ENCODE measurements at places on chromosomes 1 and 21.

- DNase-seq = no peak
Observed at GRCh38 chr21:46347791-46348381, 23.9 kb downstream of the PCNT start.

- no peak for DNase-seq
Observed at GRCh38 chr1:169483500-169483966, 2.2 kb downstream of the SLC19A2 start.

GRCh38 chr1:212545941-212546635 lies 62.5 kb upstream of the ATF3 start:
- DNase-seq = no peak

GRCh38 chr1:202688401-202688800 lies 21.9 kb downstream of the SYT2 start:
- no peak for DNase-seq

- DNase-seq = no peak
Observed at GRCh38 chr1:55081905-55082296, 42.6 kb downstream of the PCSK9 start.

DNA sequence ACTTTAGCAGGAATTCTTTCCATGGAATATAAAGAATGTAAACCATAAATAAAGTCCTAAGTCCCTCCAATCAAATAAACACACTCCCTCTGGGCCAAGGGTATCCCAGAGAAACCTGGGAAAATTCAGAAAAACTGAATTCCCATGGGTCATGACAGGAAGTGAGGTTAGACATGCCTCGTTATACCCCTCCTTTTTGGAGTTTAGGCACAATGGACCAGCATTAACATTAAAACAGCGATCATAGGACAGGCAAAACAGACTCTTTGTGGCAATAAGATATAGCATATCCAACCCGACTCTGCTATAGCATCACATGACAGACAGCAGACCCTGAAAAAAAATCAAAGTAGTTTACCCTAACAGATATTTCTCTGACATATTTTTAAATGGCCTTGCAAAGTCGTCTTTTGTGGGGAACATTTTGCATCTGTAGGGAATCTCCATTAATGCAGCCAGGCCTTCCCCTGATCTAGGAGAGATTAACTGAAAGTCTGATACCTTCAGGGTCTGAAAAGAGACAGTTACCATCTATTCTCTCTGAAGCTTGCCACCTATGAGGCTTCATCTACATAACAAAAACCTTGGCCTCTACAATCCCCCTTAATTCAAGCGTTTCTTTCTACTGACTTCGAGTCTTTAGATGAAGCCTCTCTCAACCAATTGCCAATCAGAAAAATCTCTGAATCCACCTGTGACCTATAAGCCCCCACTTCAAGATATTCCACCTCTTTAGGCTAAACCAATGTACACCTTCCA lies 143.0 kb upstream of the KCNK1 start:
- DNase-seq = no peak

- no peak for DNase-seq
Observed at GRCh38 chr1:226690460-226690982, 48.6 kb downstream of the ITPKB start.

DNA sequence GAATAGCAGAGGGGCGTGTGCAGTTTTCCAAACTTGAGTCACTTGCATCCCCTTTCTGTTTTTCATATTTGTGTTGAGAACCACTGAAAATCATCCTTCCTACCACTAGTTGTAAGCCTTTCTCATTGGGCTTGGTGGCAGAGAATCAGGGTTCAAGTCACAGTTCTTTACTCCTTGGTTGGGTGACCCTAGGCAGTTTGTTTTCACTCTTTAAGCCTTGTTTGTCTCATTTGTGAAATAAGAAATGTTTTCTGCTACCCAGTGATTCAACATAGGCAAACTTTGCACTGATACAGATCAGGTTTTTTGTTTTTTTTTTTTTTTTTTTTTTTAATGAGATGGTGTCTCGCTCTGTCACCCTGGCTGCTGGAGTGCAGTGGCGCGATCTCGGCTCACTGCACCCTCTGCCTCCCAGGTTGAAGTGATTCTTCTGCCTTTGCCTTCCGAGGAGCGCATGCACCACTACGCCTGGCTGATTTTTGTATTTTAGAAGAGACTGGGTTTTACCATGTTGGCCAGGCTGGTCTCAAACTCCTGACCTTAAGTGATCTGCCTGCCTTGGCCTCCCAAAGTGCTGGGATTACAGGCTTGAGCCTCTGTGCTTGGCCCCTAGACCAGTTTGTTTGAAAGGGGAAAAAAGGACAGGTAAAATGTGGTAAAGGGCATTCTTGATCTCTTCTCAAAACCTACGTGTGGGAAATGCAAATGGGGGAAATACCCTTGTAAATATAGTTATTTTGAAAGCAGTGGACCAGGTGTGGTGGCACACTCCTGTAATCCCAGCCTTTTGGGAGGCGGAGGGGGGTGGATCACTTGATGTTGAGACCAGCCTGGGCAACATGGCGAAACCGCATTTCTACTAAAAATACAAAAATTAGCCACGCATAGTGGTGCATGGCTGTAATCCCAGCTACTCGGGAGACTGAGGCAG lies 3.2 kb downstream of the CLIC4 start:
- no peak for DNase-seq

GRCh38 chr1:113813218-113813617 lies 942 bp upstream of the RSBN1 start:
- no peak for DNase-seq

DNA sequence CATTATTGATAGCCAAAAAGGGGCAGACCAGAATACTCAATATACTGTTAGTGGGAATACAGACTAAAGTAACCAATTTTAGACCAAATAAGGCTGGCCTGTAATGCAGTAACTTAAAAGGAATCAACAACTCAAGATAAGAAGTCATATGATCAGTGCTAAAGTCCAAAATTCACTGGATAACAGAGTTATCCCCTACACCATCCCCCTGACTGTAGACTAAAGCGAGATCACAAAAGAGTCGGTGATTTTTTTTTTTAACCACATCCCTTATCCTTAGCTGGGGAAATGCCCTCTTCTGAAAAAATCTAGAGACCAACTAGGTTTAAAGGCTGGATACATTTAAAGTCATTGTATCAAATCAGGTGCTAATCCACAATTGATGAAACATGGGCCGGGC lies 7.7 kb downstream of the UBR4 start:
- no peak for DNase-seq

DNA sequence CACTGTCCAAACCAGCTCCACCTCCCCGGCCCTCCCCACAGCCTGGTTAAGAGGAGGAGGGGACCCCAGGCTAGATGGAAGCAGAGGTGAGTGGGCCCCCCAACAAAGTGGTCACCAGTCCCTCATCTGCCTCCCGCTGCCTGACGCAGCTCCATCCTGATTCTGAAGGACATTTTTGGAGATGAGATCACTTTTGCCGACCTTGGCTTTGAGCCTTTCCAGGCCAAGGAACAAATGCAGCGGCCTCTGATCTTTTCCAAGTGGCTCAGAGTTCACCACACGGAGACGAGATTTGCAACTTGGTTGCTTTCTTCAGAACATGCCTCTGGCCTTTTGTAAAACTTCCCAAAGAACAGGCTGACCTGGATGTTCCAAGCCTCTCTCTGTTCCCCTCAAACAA lies 223.1 kb downstream of the NPHP4 start:
- DNase-seq = no peak

GRCh38 chr21:45351061-45351460 lies 53.9 kb upstream of the COL18A1 start:
- no peak for DNase-seq

DNA sequence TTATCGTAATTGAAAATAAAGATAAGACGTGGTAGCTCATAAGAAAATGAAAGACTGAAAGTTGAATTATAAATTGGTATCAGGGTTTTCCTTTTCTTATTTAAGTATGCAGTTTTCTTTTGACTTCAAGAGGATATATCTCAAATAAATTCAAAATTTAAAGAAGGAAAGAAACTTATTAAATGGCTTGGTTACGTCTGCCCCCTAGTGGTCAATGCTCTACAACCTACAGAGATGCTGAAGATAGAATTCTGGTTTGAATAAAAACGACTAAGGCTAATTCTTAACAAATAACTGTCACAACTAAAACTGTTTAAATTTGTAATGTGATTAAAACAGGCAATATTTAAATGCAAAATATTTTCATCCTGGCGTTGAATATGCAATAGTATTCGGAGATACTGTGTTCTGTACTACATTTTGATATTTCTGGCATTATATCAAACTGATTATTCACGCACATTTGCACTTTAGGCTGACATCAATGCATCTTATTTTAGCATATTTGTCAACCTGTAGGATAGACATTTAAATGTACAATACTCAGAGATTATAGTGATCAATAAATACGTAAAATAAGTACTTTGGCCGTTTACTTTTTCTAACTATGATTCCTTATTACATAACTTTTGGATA lies 26.8 kb downstream of the IFI44 start:
- DNase-seq = peak; percentile 43

DNA sequence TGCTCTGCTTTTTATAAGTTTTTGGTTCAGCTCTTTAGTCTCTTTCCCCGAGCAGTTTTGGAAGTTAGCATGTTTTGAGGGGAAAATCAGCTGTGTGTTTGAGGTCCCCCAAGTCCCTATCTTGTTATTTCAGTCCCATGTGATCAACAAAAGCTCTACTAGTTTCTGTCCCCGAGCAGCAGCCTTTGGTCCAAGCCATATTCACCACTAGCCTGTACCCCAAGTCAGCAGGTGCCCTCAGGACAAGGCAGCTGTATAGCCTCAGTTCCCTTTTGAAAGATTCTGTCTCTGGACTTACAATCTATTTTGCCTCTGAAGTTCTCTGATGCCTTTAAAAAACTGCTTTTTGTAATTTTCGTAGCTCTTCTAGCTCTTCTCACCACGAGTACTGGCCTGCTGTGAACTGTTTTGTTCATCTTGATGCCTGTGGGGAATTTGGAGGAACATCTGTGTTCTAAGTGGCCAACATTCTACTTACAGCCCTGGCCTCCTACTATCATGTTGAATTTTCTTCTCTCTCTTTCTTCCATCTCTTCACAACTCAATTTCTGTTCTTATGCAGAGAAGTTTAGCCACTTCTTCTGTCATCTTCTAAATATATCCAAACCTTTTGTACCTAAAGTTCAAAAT lies 16.7 kb downstream of the UAP1 start:
- no peak for DNase-seq

DNA sequence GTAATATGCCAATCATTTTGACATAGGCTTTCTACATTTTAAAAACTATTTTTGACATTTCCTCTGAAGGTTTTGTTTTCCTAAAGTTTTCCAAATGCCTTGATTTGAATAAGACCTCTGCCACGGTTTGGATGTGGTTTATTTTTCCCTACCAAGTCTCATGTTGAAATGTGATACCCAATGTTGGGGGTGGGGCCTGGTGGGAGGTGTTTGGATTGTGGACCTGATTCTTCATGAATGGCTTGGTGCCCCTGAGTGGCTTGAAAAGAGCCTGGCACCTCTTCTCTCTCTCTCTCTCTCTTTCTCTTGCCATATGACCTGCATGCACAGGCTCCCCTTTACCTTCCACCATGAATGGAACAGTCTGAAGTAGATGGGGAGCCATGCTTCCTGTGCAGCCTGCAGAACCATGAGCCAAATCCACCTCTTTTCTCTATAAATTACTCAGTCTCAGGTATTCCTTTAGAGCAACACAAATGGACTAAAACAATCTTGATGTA lies 14.8 kb downstream of the MMEL1 start:
- DNase-seq = no peak

DNA sequence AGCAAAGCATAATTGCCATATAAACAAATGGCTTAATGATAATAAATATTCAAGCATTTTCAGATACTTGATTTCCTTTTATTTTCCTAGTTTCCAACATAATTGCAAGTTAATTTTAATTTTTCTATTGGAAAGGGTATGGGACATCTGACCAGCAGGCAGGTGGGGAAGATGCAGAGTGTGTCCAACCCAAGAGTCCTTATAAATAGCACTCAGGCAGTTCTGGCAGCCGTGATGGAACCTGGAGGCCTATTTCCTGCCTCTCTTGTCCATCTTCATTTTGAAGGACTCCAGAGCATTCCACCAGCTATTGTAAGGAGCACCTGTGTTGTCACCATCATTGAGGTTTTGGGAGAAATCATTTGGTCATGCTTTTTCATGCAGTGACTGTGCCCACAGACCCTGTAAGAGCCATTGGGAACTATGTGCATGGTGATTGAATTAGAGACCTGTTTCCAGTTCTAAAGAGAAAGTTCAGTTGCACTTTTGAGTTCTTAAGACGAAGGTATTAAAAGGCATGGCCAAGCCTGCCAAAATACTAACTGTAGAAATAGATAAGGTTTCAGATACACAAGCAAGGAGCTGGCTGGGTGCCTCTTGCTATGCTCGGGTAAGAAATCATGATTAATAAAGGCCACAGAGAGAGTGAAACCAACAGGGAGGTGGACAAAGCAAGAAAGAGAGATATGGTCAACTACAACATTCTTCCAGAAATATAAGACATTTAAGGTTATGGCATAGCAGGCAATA lies 92.3 kb downstream of the SPATA46 start:
- no peak for DNase-seq

- no peak for DNase-seq
Observed at GRCh38 chr1:233673261-233673946, 59.5 kb downstream of the KCNK1 start.

GRCh38 chr1:919271-919872 lies 4.4 kb upstream of the SAMD11 start:
- no peak for DNase-seq

- peak; percentile 42 for DNase-seq
Observed at GRCh38 chr1:37537378-37537777, 16.7 kb downstream of the SNIP1 start.

GRCh38 chr21:34984356-34985058 lies 64.6 kb downstream of the RUNX1 start:
- no peak for DNase-seq

DNA sequence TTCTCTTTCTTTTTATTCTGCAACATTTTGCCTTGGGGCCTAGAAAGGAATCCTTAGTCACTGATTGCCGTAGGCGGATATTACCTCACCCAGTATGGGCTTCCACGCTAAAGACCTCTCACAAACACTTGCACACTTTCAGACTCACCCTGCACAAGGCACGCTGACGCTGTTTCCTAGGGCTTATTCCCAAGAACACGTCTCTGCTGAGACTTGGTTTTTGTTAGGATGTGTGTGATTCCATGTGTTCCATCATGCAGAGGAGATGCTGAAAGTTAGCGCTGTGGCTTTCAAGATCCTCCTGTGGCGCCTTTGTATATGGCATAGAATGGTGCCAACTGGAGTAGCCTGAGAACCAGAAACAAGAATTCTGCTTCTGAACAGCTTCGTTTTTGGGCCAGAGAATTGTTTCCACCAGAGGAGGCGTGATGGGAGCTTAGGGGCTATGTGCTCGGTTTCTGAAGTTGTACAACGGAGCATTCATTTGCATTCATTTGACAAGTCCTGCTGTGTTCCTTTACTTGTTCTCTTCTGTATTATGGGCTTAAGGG lies 297.0 kb downstream of the DISC1 start:
- DNase-seq = no peak
